ENCODE measurements at places on chromosomes 1 and 21.

- no peak for DNase-seq
Measured at GRCh38 chr1:228510803-228511413, 23.7 kb downstream of the RNF187 start.

GRCh38 chr1:1167841-1168450 lies 5.7 kb upstream of the TTLL10 start:
- DNase-seq: no peak

GRCh38 chr1:72936151-72936740 lies 653.9 kb upstream of the NEGR1 start:
- DNase-seq: no peak

GRCh38 chr1:153614189-153614900 lies 1.4 kb upstream of the S100A16 start:
- no peak for DNase-seq

DNA sequence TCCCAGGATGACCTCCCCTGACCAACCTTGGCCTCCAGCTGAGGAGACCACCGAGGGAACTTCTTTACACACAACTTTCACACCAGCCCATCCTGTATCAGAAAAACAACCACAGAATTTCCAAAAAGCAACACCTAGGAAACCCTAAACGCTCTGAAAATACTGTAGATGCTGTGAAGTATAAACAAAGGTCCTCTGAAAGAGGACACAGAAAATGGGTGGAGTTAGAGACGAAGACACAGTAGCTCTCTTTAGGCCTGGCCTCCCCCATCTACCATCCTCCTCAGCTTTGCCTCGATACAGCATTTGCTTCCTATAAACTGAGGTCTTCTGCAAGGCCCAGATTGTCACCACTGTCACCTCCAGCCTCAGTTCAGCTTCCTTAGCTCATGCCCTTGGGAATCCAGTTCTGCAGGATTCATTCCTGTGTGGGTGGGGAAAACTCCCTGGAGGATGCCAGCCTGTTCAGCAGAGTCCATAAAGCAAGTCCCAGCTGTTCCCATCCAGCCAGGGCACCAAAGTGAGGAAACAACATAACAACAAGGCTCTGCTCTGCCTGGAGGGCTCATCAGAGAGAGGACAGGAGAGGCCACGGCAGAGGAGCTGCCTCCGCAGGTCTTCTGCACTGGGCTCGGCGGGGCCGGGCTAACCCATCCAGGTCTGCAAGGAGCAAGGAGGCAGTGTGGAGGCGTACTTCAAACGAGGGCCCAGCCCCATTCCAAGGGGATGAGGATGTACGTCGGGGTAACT lies 15.0 kb downstream of the PIK3C2B start:
- DNase-seq: no peak

DNA sequence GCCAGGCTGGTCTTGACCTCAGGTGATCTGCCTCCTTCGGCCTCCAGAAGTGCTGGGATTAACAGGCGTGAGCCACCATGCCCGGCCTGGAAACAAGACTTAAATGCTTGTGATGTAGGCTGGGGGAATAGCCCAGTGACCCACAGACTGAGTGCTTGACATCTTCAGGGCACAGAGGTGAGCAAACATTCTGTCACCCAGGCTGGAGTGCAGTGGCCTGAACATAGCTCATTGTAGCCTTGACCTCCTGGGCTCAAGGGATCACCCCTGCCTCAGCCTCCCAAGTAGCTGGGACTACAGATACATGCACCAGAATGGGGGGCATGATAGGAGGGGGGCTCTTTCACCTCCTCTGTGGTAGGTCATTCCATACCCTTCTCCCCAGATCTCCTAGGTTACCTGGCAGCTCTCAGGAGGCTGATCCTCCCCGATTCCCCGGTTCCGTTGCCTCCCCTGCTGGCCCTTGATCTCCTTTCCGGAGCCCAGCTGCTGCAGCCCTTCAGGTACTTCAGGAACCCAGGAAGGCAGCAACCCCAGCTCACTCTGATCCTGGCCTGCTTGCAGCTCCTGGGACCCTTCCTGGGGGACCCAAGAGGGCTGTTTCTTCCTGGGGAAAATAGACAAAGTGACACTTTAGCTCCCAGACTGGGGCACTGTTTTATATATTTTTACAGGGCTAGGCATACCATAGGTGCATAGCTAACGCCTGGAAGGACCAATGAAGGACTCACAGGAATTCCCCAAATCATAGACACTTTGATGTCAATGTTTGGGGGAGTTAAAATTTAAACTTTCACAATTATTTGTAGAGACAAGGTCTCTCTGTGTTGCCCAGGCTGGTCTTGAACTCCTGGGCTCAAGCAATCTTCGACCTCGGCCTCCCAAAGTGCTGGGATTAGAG lies 11.8 kb downstream of the SPATA21 start:
- DNase-seq: no peak

GRCh38 chr1:17869815-17870214 lies 114.7 kb downstream of the ACTL8 start:
- DNase-seq: no peak

- no peak for DNase-seq
Measured at GRCh38 chr1:160742428-160743127, 3.5 kb downstream of the SLAMF7 start.

DNA sequence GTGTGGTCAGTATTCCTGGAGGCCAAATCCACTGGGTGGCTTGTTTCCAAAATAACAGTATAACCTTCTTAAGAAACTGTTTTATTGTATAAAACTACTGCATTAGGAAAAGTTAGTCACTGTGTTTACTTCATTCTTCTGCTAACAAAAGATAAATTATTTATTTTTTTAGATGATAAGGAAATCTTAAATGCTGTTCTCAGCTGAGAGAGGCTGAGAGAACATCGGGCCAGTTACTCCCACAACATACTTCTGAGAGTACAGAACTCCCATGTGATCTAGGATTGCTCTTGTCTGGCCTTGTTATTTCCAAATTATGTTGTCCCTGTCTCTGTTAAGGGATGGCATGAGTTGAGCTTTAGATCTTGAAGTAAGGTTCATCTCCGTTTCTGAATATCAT lies 96.7 kb upstream of the CXADR start:
- no peak for DNase-seq

GRCh38 chr1:70768216-70768615 lies 279.4 kb downstream of the PTGER3 start:
- DNase-seq: no peak

- no peak for DNase-seq
Measured at GRCh38 chr1:13762642-13763041, 62.7 kb downstream of the PRDM2 start.

DNA sequence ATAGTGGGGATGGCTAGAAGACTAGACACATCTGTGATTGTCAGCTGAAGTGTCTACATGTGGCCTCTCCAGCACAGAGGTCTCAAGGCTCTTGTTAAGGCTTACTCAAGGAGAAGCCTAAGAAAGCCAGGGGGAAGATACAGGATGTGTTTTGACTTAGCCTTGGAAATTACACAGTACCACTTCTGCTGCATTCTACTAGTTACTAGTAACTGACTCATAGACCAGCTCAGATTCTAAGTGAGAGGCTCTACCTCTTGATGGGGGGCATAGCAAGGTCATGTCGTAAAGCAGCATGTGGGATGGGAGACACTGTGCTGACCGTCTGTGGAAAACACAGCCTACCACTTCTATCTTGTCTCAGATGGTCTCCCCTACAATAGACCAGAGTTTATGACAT lies 99.5 kb downstream of the UBE2U start:
- DNase-seq: no peak

- no peak for DNase-seq
Measured at GRCh38 chr1:67861856-67862516, 28.7 kb upstream of the GNG12 start.

GRCh38 chr1:39694026-39694425 lies 2.8 kb upstream of the HPCAL4 start:
- DNase-seq: no peak

DNA sequence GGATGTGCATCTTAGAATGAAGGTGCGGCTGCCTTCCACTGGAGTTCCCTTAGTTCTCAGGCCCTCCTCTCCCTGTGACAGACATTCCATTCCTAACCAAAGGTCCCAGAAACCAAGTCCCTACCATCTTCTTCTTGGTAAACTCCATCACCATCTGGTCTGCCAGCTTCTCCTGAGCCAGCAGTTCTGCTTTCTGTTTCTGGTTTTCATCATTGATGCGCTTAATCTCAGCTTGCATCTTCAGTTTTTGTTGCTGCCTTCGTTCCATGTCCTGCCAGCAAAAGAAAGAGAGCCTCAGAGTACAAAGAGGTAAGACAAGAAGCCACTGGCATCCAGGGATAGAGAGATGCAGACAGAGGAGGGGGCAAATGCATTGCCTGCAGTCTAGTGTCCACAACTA lies 18.0 kb upstream of the VSIG8 start:
- no peak for DNase-seq

- no peak for DNase-seq
Measured at GRCh38 chr21:37060296-37060695, 12.6 kb downstream of the PIGP start.

DNA sequence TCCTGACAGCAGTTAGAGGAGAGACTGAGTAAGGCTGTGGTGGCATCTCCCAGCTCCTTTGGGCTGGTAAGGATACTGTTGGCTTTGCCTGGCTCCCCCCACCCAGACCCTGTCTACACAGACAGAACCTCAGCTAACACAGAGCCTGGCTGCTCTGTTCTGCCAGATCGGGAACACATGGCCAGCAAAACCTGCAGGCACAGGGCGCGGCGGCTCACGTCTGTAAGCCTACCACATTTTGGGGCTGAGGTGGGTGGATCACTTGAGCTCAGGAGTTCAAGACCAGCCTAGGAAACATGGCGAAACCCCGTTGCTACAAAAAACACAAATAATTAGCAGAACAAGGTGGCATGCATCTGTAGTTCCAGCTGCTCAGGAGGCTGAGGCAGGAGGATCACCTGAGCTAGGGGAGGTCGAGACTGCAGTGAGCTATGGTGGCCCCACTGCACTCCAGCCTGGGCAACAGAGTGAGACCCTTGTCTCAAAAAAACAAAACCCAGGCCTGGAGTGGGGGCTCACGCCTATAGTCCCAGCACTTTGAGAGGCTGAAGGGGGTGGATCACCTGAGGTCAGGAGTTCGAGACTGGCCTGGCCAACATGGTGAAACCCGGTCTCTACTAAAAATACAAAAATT lies 6.7 kb downstream of the CSTB start:
- no peak for DNase-seq

DNA sequence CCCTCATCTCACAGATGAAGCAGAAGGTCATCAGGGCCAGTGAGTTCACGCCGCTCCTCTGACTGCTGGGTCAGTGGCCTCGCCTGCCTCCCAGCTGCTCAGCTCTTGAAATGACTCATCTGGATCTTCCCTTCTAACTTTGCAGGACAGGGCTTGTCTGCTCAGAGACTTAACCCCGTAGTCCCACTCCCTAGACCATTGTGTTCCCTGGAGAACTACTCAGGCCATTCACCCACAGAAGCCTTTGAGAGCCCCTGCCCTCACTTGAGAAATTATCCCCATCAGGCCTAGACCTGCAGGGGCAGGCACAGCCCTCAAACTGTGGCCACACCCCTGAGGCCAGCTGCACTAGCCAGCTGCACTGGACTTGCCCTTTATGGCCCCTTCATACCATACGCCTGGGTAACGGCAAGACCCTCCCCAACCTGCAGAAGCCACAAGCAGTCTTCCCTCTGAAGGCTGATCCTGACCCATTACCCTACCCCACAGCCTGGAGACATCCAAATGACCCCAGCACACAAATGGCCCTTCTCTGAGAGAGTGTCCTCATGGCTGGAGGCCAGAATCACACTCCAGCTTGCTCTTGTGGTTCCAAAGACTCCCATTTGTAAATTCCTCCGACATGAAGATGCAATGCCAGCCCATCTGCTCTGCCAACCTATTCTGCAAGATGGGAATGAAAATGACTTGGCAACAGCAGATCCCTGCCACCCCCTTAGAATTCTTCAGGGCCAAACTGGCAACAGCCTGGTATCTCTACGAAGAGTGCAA lies 33.2 kb downstream of the RCSD1 start:
- DNase-seq: no peak

DNA sequence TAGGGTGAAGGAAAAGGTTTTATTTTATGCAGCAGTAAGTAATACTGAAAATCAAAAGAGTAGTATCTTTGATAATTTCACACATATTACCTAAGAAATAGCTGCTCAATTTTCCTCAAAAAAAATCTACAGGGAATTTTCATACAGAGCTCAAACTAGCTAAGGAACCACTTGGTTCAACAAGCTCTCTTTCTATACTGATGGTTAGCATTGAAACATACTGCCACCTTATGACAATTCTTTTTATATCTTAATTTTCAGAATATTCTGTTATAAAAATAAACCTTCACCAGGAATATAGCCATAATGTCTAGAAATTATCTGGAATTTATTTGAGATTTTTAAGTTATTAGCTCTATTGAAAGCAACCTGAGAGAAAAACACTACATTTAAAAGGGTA lies 142.1 kb downstream of the DPYD start:
- DNase-seq: no peak

DNA sequence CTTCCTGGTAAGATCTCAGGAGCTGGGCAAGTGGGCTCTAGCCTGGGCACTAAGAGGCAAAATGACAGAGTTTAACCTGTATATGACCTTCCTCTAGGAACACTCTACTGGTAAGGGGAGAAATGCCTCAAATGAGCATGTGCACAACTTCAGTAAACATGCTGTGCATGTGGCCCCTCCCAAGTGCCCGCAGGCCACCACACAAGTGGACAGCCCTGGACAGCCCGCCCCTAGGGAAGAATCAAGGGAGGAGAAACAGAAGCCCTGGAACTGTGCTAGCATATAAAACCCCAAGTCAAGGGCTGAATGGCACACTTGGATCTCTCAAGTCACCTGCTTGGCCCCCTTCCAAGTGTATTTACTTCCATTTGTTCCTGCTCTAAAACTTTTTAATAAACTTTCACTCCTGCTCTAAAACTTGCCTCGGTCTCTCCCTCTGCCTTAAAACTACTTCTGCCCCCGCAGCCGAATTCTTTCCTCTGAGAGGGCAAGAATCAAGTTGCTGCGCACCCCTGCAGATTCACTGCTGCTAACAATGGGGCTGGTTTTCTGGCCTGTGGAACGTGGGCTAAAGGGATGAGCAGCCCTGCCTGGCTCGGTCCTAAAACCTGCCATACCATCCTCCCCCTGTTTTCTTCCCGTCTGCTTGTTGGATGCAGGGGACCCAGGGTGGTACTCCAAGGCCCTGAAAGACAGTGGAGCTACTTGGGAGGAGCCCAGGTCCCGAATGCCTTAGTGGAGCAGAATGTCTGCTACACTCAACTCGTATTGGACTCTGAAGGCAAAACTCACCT lies 93.5 kb downstream of the IER5 start:
- no peak for DNase-seq

DNA sequence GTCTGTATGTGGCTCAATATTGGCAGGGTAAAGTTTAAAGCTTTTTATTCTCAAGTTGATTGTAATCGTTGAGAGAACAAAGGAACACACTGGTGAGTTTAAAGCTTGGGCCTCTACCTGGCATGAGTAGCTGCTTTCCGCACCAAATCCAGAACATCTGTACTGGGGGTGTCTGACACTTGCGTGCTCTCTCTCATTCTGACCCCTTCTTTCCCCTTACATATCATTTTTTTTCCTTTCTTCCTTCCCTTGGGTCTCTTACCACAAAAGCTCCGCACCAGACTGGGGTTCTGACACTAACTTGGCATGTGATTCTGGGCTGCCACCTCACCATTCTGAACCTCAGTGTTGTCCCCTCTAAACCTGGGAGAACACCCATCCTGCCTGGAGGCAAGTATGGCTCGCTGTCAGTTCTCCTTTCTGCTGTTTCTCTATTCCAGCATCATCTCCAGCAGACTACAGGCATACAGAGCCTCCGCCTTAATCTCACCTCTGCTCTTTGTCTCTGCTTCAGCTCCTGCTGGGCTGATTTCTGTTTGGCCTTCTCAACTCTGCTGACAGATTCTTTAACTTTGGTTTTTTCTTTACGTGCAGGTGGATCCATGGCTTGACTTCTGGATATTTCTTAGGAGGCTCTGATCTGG lies 859 bp upstream of the ERMAP start:
- DNase-seq: no peak
